Effector memory CD4-positive, alpha-beta T cell (primary cell): ENCODE measurements at places on chromosomes 12 and 14.

DNA sequence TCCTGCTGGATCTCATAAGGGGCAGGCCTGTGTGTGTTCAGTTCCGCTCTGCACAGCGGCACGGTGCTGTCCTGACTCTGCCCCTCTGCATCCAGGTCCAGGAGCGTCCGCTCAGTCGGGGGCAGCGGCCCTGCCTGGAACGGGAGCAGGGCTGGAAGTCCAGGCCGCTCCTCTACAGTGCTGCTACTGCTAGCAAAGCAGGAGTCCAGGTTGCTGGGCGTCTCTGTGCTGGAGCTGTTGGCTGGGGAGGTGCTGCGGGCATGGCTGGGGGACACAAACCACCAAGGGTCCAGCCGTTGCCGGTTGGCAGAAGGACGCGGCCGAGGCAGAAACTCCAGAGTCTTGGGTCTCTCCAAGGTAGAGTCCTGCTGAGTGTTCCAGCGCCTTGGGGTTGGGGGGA, 78.9 kb downstream of the MAP3K9 start:
- DNase-seq, result no peak

DNA sequence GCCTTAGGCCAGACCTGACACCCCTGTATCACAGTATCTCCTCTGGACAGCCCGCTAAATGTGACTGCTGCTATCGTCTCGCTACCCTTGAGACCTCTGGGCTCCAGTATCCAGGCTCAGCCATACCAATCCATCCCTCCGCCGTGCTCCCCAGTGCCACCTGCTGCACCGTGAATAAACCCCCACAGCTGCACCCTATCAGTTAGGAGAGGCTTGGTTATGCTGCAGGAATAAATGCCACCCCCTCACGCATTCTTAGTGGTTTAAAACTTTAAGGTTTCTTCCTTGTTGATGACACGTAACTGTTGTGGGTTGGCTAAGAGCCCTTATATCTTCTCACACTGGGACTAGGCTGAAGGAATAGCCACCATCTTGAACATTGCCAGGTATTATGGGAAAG, 12.1 kb downstream of the CCDC63 start:
- DNase-seq, result no peak

- DNase-seq, result no peak
Observed at GRCh38 chr12:86312232-86312631, 56.0 kb upstream of the MGAT4C start.

GRCh38 chr14:91154851-91155625, 41.2 kb downstream of the DGLUCY start:
- no peak for DNase-seq

DNA sequence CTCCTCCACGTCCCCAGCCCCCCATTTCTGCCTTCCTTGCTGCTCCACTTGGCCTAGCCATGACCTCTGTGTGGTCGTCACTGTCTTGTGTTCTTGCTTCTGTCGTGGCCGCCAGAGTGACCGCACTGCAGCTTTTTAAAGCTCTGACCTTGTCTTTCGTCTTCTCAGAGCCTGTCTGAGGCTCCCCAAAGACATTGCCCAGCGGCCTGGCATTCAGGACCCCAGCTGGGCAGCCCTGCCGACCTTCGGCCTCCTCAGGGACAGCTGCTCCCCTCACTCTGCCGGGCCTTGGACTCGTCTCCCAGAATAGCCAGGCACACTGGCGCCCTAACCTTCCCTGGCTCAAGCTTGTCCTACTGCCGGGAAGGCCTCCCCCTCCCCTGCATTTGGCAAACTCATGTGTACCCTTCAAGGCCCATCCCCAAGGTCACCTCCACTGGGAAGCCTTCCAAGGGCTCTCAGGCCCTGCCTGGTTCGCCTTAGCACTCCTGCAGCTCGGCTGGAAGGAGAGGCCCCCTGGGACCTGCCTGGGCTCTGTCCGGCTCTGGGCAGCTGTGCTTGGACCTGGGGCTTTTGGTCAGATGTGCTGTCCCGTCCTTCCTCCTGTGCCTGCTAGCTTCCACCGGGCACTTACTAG, 15.7 kb upstream of the DLK1 start:
- DNase-seq, result no peak

DNA sequence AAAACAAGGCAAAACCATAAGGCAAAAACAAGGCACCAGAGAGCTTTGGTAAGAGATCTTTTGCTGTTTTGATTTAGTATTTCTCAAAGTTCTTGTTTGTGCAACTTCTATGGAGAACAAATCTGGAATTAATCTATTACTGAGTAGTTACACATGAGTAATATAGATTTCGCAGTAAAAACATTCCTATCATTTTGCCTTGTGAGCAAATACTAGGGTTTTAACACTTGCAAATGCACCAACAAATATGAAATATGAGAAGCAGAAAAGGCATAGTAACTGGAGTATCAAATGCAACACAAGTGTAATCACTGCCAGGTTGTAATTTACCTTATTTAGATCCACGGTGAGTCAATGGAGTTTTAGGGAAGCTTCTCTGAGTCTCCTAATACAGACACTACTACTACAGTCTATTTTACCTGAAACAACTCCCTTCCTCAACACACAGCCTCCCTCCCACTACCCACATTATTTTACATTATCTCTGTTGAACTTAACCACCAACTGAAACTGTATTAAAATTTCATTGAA, 324.1 kb downstream of the FLRT2 start:
- no peak for DNase-seq

DNA sequence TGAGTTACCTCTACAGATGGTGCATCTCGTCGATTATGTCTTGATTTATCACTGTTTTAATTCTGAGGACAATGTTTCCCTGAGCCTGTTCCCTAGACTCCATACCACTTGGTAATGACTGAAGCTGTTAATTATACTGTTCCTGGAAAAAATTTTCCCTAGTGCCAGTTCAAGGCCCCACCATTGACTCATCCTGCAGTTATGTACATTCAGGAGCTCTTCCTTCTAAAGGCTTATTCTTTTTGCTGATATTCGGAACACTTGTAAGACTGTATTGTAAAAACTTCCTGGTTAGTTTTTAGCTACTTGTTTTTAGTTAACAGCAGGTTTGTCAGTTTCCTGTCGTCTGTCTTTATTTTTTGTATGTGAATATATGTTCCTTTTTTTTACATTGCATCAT, 30.4 kb upstream of the PPP2R5E start:
- DNase-seq, result no peak

GRCh38 chr14:90388982-90389381, 7.8 kb upstream of the CALM1 start:
- no peak for DNase-seq

- no peak for DNase-seq
Observed at GRCh38 chr14:91649930-91650329, 82.0 kb downstream of the CATSPERB start.

DNA sequence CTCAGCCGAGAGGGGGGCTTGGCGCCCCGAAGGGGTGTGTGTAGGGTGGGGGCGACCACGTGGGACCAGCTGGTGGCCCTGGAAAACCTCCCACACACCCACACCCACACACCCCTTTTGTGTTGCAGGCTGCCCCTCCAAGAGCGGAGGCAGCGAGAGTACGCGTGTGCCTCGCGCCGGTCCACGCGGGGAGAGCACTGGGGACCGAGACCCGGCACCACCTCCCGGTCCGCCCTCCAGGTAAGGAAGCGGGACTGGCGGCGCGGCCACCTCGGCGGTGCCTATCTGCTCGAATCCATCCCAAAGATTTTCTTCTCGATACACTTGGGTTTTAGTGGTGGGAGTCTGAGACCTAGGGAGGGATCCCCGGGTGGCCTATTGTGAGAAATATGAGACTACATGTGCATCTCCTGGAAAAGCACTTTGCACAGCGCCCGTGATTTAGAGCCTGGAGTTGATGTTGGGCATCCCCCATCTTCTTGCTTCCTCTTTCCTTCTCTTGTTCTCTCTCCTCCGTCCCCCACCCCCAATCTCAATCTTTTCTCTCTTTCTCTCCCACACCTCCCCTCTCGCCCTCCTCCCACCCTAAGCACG, 393 bp downstream of the SYT1 start:
- no peak for DNase-seq

GRCh38 chr12:29281371-29282005, 99.5 kb downstream of the ERGIC2 start:
- DNase-seq, result no peak

GRCh38 chr12:96029826-96030225, 5.6 kb downstream of the LTA4H start:
- no peak for DNase-seq

DNA sequence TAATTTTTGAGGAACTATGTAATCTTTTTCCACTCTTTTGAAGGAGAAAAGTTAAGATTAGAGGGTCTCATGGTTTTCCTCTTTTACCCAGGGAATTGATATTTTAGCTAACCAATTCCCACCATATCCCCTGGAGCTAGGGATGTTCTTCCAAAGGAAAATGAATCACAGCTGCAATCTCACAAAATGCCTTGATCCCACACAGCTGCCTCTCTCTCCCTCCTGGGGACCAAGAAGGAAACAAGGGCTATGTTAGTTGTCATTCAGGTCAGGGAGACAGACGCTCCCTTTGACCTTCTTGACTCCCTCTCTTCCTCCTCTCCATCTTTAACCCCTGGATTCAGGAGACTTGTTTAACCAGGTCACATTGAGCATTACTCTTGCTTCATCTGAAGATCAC, 9.5 kb downstream of the DCN start:
- DNase-seq, result no peak

- no peak for DNase-seq
Observed at GRCh38 chr14:102501751-102502315, 7.7 kb downstream of the ANKRD9 start.

- no peak for DNase-seq
Observed at GRCh38 chr14:21494902-21495762, 16.0 kb downstream of the METTL3 start.

DNA sequence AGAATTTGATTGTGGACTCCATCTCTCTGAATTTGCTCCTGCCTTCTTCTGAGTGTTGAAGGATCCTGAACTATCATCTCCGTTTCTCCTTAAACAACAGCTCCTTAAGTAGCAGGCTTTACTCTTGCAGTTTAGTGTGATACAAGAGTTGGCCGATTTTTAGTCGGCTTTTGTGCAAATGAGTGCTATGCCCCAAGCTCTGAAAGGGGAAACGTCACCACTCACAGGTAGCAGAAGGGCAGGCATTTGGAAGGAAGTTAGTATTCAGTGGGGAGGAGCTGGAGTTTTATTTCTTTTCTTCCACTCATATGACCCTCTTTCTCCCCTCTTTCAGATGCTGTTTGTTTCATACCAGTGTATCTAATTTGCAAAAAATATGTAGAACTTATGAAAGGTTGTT, 36.5 kb upstream of the LRRC10 start:
- no peak for DNase-seq

GRCh38 chr12:42402821-42403411, 76.9 kb downstream of the PPHLN1 start:
- DNase-seq, result no peak

GRCh38 chr12:111033281-111034082, 113.1 kb upstream of the MYL2 start:
- no peak for DNase-seq

DNA sequence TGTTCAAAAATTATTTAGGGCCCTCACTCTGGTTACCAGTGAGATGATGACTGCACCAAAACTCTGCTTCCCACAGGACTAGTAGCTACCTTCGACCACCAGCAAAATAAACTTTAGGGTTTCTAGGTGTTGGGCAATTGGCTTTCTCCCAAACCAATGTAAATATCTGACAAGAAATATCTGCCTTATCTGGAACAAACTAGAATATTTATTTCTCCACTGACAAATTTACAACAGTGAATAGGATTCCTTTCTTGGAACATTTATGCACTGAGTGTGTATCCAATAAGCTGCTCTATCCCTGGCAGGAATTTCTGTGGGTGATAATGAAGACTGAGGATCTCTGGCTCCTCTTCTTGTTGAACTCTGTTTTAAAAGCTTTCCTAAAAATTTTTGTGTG, 148.6 kb downstream of the SLC6A15 start:
- DNase-seq, result no peak
